Activated T-cell treated with anti-CD3 and anti-CD28 coated beads for 4 hours (primary cell): ENCODE measurements at places on chromosomes 4 and X.

- DNase-seq = no peak
These were observed 330.1 kb upstream of the HAND2 start for GRCh38 chr4:173860094-173860493.

GRCh38 chr4:119005928-119006460 is 117.3 kb downstream of the SYNPO2 start:
- DNase-seq = no peak

- DNase-seq = no peak
These were observed 68.1 kb upstream of the FTHL17 start for GRCh38 chrX:31139961-31140360.

DNA sequence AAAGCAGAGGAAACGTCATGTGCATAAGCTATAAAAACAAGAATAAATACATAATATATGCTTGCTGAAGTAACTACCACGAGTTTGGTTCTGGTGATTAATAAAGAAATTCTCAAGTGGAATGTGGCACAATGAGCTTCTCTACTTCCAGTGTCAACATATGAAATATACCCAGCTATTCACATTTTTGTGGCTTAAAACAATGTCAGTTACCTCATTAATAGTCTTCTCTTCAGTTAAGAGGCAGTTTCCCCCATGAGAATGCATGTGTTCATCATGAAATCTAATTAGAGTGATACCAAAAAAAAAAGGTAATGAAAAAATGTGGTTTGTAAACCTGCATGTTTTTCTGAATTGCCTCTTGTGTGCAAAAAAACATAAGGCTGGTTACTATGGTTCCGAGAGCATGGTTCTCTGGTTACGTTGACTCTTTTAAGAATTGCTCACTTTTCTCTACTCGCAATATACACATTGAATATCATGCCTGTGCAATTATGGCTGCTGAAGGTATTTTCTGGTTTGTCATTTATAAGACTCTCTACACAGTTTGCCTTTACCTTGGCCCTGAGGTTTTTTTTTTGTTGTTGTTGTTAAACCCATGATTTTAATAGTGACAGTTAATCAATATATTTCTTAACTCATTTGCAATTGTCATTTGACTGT is 108.2 kb downstream of the PCDH7 start:
- no peak for DNase-seq

GRCh38 chr4:122542411-122543236 is 78.2 kb downstream of the IL21 start:
- DNase-seq = no peak

DNA sequence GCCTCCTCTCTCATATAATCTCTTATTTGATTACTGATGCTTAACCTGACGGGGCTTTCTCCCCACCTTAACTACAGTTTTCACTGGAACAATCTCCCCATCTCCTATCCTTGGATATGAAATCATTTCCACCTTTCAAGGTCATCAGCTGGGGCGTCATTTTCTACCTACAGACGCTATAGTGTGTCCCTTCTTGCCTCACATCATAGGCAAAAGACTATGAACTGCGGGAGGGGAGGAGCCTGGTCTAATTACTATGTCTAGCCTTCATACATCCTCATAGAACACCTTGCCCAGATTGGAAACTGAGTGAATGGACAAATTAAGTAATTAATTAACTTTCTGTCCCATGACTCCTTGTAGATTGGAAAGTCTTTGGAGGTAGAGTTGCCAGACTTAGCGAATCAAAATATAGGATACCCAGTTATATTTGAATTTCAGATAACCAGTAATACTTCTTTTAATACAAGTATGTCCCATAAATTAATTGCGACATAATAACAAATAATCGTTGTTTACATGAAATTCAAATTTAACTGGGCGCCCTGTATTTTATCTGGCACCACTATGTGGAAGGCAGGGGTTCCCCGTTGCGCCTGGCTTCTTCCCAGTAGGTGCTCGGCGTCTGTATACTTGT is 752 bp upstream of the ATP6AP2 start:
- no peak for DNase-seq

GRCh38 chr4:158597879-158598596 is 73.6 kb downstream of the C4orf46 start:
- no peak for DNase-seq

DNA sequence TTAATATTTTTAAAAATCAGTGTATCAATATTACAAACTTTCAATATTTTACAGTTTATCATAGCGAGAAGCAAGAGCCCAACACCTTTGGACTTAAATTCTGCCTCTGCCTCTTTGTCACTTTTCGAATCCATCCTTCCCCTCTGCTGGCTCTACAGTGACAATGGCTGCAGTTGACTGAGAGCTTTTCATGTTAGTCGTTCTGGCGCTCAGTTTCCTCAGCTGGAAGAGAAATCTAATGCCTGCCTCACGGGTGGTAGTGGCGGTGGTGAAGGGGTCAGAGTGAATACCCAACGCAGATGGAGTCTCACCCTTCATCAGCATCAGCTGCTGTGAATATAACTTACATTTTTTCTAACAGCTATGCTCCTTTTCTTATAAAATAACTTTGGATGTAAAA is 144.8 kb downstream of the NWD2 start:
- DNase-seq = no peak

GRCh38 chr4:183639291-183639690 is 19.7 kb downstream of the RWDD4 start:
- DNase-seq = no peak

DNA sequence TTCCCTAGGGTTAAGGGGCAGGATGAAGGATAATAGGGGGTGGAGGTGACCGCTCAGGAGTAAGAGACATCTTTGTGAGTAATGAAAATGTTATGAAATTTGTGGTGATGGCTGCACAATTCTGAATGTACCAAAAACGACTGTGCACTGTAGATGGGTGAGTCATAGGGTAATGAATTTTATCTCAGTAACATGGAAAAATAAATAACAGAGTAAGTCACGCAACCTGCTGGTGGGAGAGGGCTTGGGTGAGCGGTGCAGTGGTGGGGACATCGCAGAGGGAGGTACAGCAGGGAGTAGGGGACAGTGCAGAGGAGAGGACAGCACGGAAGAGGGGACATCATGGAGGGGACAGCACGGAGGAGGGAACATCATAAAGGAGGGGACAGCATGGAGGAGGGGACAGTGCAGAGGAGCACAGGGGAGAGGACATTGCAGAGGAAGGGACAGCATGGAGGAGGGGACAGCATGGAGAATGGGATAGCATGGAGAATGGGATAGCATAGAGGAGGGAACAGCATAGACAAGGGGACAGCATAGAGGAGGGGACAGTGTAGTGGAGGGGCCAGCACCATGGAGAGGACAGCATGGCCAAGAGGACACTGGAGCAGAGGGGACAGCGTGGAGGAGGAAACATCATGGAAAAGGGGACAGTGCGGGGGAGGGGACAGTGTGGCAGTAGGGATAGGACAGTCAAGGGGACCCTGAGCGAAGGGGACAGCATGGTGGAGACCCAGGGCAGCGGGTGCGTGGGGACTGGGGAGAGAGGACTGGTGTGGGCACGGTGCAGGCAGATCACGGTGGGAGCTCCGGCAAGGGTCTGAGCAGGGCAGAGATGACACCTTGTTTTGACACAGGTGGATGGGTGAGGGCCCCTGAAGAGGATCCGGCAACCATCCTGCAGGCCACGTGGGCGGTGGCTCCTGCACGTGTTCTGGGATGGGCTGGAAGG is 68.5 kb upstream of the MXD4 start:
- no peak for DNase-seq

DNA sequence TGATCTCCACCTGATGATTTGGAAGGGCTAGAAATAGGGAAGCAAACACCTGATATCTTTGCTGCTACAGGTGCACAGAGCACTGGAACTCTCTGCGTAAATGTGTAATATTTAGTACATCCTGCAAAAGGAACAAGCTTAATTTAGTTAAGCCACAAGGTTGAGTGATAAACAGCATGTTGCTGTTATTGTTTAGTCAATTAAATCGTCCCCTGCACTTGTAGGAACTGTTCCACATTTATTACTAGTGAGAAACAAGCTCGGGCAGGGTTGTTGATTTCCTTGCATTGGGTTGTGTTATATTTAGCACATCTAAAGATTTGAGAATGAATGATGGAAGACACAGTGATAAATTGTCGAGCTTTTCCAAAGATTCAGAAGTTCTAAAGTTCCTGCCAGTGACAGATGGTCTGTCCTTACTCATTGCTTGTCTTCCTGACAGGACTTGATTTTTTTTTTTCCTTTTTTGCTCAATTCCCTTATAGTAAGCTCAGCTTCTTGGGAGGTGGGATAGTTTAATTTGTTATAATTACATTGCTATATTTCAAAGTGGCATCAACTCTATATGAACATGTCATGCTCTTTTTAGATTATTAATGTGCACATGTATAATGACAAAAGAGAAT is 627.0 kb upstream of the ATOH1 start:
- DNase-seq = no peak

DNA sequence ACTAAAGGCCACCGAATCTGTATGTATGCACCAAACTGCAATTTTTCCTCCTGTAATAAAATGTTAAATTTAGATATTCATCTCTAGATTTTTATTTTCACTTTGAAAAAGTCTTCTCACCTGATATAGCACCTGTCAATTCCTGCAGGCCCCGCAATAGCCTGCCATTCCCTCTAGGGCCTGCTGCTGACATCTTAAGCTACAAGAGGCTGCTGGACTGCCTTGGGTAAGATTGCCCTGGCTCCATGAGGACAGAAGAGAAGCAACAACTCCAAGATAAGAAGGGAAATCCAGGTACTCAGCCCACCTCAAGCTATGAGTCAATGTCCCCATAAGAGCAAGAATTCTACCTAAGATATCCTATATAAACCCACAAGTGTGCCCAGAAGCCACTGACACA is 230.2 kb upstream of the AGTR2 start:
- no peak for DNase-seq

DNA sequence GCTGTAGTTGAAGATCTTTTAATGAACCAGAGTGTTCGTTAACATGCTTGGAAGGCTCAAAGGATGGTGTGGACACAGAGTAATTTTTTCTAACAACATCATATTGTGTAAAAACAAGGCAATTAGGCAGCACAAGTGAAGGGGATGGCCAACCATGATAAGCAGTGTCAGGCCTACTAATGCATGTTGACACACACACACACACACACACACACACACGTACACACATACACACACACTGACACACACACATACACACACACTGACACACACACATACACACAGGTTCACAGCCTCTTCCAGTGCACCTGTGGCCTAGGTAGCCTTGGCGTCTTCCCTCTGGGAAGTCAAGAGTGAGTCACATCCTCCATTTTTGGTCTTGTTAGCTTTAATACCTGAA is at the start of gene SUPT20HL1:
SUPT20HL1 (plus strand) TSS at position 368 of the 400 bp plus-strand sequence. CDS start 2,122 bp downstream, outside the sequence.
- no peak for DNase-seq

- peak; percentile 68 for DNase-seq
These were observed 9.8 kb upstream of the ATP2B3 start for GRCh38 chrX:153507484-153508178.

GRCh38 chr4:119179011-119179410 is 33.5 kb upstream of the USP53 start:
- no peak for DNase-seq

DNA sequence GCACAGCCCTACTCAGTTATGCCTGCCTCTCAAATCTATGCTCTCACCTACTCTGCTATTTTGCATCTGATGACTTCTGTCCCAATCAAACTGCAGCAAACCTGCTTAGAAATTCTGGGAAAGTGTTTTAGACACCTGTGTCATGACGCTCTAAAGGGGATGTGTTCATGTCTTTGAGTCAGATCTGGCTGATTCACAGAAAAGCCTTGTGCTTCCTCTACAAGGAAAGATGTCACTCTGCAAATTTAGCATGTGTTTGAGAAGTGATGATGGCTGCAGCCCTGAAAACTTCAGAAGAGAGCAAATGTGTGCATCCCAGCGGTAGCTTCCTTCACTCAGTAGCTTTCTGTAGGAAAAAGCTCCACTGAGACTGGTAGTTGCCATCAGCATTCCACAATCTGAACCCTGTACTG is 235.4 kb downstream of the MGST2 start:
- no peak for DNase-seq

GRCh38 chr4:169100670-169101101 is 90.6 kb upstream of the CBR4 start:
- DNase-seq = no peak

DNA sequence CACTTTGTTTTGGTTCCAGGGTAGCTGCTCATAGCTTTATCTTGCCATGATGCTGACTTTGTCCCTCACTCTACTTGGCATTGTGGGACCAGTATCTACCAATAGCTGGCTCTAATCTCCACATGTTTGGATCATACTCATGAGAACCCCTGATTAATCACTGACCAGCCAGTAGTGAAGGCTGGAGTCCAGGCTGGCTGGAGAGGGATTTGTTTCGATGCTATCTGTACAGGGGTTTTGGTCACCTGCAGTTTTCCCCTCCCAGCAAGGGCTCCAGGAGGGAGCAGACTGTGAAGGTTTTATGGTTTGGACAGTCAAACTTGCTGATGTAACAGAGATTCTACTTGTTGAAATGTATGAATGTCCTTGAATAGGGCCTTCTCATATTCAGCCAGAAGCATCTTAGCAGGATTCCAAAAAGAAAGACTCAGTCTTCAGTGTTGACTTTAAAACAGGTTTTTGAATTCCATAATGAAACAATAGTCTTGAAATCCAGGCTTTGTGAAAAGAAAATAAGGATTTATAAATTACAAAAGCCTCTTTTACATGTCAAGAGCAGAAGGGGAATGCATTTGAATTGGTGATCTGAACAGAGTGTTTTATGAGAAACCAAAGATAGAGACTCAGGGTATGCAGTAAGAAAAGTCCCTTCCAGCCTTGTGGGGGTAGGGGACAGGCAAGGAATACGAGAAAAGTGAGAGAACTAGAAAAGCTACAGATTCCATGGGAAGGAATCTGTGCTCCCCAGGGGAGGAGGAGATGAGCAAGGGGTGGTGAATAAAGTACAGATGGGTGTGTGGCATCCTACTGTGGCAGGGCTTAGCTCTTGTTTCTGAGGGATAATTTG is 103.1 kb upstream of the SHISA3 start:
- no peak for DNase-seq

GRCh38 chrX:17584248-17584681 is 153.0 kb upstream of the SCML1 start:
- DNase-seq = no peak

- DNase-seq = no peak
These were observed 2387.7 kb upstream of the TENM3 start for GRCh38 chr4:179855469-179855868.

GRCh38 chr4:74042681-74043080 is 4.2 kb upstream of the CXCL3 start:
- DNase-seq = no peak

GRCh38 chrX:124035657-124036056 is 74.2 kb downstream of the STAG2 start:
- DNase-seq = no peak

DNA sequence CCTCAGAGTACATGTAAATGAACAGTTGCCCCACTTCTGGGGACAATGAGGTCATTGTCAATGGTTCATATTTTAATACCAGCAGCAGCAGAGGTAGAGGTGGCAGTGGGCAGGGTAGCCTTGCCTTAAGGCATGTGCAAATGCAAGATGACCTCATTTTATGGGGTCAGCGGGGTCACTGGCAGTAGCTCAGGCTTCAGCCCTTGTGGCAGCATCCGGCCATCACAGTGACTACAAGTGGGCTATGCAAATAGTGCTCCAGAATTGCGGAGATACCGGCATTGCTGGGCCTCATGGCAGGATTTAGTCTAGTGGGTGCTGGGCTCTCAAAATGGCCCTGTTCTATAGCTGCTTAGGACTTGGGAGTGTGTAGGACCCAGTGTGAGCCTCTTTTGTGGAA is 144.7 kb downstream of the FAM47A start:
- no peak for DNase-seq

- DNase-seq = no peak
These were observed 586.1 kb downstream of the ADGRL3 start for GRCh38 chr4:61786211-61786610.

- DNase-seq = no peak
These were observed 223.9 kb downstream of the CAMK2D start for GRCh38 chr4:113537628-113538027.

- no peak for DNase-seq
These were observed 206.3 kb downstream of the SLC4A4 start for GRCh38 chr4:71545168-71545567.
